CD4-positive, alpha-beta T cell treated with Interleukin-2 at 100 ng/mL for 4 hours (primary cell): ENCODE measurements at places on chromosomes 1 and 21.

DNA sequence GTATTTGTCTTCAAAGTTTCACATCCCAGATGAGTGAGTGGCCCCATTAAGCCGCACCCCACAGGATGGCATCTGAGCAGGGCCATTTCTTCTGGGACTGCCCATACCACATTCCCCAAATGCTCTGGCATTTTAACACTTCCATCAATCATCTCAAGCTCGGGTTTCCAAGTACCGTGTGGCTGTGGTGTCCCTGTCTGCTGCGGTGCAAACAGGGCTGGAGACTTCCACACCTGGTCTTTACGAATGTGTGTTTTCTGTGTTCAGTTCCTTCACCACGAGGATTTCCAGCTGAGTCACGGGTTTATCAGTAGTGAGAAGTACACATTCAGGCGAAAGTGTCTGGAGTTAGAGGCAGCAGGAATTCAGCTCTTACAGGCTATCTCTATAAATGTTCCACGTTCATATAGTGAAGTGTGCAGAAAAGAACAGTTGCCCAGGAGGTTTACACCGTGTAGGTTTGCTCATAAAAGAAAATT is 195.2 kb downstream of the RHOU start:
- no peak for DNase-seq

- DNase-seq = no peak
Measured at GRCh38 chr1:13584876-13585611, 1.4 kb downstream of the PDPN start.

DNA sequence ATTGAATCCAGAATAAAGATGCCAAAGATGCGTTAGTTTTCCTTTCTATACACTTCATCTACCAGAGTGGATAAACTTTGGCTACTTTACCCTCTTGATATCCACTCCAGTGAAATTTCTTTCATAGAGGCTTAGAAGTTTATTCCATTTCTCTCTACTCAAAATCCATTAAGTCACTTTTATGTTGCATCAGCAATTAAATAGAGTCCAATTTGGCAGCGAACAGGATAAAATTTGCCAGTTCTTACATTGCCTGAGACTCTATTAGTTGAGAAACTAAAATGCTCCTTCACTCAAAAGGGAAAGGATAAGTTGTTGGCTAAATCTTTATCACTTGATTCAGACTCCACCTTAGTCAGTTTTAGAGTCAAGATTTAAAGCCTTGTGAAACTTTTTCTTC is 57.9 kb downstream of the ACBD6 start:
- no peak for DNase-seq

DNA sequence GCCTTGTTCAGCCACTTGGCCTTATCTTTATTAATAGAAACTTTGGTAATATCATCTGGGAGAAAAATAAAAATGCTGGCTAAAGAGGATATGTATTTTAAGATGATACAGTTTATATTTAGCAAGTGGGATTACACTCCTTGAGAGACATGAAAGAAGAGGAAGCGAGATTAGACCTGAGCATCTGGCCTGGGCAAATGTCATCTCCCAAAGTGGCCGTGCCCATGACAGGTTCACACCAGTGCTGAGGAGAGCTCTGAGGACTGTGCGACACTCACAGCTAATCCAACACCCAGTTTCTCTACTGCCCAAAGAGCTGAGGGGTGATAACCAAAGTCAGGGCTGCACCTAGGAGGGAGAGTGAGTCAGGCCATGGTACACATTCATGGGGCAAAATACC is 121.7 kb upstream of the DUSP10 start:
- DNase-seq = no peak

DNA sequence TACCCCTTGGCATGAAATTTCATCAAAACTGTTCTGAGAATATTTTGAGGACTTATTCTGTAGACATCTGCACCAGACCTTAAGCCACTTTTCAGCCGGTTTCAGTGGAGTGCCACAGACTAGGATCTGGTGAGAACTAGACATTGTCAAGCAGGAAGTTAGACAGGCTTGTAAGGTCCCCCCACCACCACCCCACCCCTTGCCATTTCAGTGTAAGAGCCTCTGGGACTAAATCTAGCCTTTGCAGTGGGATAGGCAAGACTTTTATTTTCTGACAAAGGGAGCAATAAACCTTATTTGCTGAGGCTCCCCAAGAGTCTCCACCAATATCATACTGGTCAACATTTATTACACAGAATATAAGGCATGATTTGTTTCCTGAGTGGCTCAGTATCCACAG is 77.9 kb upstream of the EXO1 start:
- DNase-seq = no peak

- DNase-seq = no peak
Measured at GRCh38 chr1:17521946-17522612, 17.4 kb upstream of the ARHGEF10L start.

DNA sequence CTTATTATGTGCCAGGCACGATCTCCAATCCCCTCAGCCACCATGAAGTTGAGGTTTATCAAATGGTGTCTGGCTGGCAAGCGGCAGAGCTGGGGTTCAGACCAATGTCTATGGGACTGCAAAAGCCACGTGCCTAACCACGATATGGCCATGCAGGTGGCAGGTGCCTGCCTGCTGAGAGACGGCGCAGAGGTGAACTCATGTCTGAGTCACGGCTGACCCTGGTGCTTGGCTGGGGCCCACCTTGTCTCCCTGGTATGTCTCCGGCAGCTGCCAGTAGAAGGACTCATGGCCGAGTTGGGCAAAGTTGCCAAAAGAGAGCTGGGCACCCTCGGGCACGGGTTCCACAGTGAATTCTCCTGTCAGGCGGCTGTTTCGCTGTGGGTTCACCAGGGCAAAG is 59.9 kb downstream of the LDLRAD2 start:
- DNase-seq = no peak

DNA sequence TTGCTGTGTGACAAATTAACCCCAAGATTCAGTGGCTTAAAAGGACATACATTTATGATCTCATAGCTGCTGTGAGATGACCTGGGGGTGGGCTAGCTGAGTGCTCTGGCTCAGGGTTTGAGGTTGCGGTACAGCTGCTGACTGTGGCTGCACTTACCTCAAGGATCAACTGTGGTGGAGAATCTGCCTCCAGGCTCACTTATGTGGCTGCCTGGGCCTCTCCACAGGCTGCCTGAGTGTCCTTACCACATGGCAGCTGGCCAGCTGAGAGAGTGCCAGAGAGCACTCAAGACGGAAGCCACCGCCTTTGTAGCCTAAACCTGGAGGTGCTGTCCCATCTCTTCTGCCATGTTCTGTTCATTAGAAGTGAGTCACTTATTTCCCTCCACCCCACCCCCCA is 5.7 kb downstream of the LRRC71 start:
- no peak for DNase-seq

DNA sequence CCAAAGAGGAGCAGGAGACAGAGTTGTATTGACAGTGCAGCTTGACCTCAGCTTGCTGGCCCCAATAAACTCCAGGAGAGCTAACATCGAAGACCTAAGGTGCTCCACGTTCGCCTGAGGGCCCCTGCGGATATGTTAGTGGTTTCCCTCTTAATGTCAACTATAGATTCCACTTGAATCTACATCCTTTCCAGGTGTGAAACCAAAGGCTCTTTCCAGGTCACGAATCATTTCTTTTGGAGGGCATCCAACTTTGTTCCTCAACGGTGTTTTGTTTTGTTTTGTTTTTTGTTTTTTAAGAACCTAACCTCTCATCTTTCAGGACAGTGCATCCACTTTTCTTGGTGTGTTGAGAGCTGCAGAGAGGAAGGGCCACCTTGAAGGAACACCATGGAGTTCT is 267.6 kb upstream of the SGIP1 start:
- DNase-seq = no peak
